ENCODE measurements at places on chromosomes 7 and 10.
A peak's percentile ranks its signal among the peaks of the same experiment; 100 is the strongest.

- DNase-seq, result peak; percentile 33
Measured at GRCh38 chr10:105974803-105975456, 1189.6 kb downstream of the SORCS1 start.

GRCh38 chr7:24604630-24605029 is 31.4 kb downstream of the PALS2 start:
- no peak for DNase-seq

GRCh38 chr7:143419880-143420279 is 11.2 kb upstream of the EPHA1 start:
- no peak for DNase-seq

DNA sequence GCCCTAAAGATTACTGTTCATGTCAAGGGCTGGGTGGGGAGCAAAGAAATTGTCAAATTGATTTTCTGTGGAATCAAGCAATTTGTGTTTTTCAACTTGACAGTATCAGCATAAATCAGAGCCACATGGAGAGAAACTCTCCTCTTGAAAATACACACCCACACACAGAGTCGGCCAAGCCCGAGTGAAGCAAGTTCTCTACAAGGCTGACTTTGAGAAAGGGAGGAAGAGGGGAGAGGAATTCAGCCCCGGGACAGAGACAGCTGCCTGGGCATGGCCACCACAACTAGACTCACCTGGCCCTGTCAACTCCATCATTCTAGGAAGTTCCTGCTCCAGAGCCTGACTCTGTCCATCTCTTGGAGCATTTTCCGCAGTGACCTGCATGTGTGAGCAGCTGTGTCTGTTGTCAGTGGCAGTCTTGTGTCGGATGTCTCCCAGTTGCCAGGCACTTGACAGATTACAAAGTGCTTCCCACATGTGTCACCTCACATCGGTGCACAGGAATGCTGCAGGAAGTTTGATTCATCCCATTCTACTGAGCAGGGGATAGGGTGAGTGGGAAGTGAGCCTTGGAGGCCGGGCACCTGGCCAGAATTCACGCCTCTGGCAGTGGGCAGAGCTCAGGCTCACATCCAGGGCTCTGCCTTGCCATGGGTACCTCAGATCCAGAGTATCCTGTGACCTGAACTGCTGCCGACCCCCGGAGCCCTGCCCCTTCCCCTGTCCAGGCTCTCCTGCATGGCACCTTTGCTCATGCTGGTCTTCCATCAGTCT is 37.9 kb downstream of the ADAM12 start:
- peak; percentile 22 for DNase-seq

GRCh38 chr10:25852364-25852941 is 81.6 kb upstream of the MYO3A start:
- DNase-seq, result no peak

DNA sequence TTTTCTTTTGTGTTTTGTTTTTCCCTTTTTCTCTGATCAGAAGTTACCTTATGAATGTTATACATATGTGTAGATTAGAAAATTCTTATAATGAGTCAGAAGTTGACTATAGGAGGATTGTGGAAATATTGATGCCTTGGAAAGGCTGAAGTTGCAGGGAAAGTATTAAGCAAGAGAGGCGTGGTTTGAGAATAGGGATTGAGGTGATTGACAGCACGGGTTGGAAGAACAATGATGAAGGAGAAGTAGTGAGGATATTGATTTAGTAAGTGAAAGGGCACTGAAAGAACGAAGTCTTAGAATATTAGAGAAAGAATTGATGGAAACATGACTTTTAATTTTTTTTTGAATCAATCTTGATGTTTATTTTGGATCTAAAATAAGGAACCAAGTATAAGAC is 176.0 kb downstream of the EXOC4 start:
- DNase-seq, result no peak

DNA sequence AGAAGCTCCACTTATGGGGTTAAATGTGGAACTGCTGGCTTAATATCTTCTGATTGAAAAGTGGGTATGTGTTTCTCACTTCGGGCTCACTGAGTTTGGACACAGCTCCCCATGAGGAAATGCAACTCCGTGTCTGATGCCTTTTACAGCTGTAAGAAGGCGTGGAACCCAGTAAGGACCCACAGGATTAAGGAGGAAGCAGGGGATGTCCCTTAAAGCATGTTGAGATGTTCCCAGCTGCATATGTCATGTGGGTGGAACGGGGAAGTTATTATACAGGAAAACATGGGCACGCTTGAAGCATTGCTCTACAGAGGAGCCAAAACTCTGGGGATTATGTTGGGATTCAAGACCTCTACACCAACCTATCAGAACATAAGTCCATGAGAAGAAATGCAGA is 224.4 kb downstream of the NEBL start:
- DNase-seq, result no peak

DNA sequence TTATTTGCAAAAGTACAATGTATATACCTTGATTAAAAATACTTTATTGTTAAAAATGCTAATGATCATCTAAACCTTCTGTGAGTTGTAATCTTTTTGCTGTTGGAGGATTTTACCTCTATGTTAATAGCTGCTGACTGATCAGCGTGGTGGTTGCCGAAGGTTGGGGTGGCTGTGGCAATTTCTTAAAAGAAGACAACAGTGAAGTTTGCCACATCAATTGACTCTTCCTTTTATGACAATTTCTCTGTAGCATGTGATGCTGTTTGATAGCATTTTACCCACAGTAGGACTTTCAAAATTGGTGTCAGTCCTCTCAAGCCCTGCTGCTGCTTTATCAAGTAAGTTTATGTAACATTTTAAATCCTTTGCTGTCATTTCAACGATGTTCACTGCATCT is 16.9 kb upstream of the ENTPD1 start:
- DNase-seq, result no peak

DNA sequence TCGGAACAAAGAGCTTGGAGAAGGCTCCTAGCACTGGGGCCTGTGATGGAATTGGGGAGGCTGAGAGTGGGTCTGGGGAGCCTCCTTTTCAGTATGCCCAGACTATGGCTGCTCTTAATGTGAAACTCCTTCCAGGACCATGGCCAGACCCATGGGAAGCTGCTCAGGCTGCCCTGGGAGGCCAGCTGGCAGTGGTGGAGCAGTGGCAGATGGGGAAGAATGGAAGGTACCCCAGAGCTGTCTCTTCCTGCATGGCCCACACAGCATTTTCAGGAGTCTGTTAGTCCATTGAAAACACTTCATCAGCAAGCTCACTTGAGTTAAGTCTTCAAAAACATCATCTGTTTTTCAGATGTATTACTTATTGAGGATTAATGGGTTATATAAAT is 18.5 kb downstream of the NACAD start:
- DNase-seq, result no peak

GRCh38 chr7:75042831-75043703 is 30.5 kb downstream of the RCC1L start:
- DNase-seq, result no peak

- DNase-seq, result no peak
Measured at GRCh38 chr7:29871787-29872398, 65.6 kb downstream of the WIPF3 start.

All from midbrain (tissue), 1 donor.